Fibroblast of villous mesenchyme (primary cell): ENCODE measurements at places on chromosomes 7 and 10. TPM values are rescaled to one million over a fixed set of nuclear protein-coding genes. Genes with fewer than 3 reads are reported as not detected.

DNA sequence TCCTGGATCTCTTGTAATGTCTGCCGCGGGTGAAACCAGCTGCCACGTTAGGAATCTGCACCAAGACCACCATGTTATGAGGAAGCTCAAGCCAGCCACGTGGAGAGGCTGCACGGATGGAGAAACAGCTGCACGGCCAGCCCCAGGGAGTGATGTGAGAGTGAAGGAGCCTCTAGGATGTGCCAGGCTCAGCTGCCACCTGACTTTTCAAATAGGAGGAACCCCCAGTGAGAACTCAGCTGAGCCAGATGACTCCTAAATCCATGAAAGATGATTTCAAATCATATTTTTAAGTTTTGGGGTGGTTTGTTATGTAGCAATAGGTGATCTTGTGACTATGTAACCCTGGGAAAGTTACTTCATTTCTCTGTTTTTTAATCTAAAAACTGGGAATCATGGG lies 71.7 kb downstream of the PRKAG2 start:
- DNase-seq = no peak

- no peak for DNase-seq
Observed at GRCh38 chr10:2974083-2974482, 93.3 kb upstream of the PFKP start.

GRCh38 chr10:21985541-21985940 lies 18.0 kb downstream of the DNAJC1 start:
- DNase-seq = peak; percentile 24

DNA sequence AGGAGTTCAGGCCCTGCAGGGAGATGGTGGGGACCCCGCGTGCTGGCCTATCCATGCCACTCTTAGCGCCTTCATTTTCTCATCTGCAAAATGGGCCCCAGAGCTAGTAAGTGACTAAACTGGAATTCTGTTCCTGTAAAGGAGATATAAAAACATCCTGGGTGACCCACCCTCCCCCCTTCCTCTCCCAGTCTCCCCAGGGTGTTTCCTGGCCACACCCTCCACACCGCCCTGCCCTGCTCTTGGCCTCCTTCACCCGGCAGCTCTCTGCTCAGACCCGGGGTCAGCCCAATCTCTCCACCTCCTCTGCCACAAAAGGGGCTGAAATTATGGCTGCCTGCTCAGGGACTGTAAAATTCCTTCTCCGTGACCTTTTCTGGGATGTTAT lies 70.7 kb downstream of the C10orf105 start:
- no peak for DNase-seq

AGR2 gene
- not detected in 2 replicates for total RNA-seq

ACTR3C gene
- total RNA-seq = 7.4 and 13.4 TPM in 2 replicates

DNA sequence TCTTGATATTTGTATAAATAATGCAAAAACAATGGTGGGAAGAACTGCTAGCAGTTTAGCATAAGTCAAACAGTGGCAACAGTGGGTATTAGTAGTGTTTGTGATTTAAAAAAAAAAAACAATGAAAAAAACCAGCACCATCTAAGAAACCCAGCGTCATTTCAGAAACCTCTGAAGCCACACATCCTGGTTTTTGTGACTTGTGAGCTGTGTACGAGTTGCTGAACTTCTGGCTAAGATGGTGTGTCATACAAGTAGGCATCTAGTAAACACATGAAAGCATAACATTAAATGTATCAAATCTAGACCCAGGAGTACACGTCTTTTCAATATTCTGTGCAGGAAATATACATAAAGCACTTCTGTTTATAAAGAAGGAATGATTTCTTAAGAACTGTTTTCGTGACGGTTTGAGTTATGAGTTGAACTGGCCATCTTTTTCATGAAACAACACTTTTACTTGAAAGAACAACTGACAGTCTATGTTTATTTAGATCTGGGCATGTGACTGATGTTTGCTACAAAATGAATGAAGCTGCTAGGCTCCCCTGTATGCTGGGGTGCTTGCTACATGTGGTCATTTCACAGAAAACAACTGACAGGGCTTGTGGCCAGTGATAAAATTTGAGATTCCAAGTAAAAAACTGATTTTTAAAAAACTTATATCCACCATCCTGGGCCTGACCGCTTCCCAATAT lies 143.5 kb downstream of the PIP4K2A start:
- DNase-seq = no peak

GRCh38 chr7:12612622-12613021 lies 42.1 kb downstream of the SCIN start:
- no peak for DNase-seq

GRCh38 chr10:88896372-88896993 lies 16.4 kb downstream of the STAMBPL1 start:
- no peak for DNase-seq

DNA sequence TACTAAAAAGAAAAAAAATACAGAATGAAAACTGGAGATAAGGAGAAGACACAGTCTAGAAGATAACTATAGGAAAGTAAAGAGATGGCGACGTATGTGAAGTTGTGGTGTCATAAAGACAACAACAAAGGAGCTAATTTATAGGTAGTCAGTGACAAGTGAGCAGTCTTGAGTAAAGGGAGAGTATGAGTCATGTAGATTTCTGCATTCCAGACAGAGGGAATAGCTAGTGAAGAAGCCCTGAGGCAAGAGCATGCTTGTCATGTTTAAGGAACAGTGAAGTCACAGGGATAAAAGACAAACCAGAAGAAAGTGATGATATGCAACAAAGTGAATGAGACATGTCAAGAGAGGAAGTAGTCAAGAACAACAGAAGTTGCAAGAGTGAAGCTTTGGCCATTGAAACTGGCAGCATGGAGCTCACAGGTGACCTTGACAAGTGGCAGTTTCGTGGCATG lies 2.3 kb upstream of the MIOS start:
- DNase-seq = peak; percentile 81

DNA sequence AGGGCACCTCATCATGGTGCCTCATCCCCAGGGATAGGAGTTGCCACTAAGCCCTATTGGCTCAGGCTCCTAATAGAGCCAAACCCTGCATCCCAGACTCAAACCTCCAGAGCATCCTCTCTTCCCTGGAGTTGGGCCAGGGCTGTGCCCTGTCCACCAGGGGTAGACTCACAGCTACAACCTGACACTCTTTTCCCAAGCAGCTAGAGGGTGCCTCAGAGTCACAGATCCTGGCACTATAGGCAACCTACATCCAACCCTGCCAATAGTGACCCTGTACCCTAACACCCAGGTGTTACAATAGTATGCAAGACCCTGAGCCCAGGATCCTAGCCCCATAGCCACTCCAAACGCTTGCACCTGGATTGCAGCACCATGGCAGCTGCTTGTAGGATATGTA lies 64.0 kb upstream of the PLA2G12B start:
- DNase-seq = no peak

- peak; percentile 95 for DNase-seq
Observed at GRCh38 chr10:63491588-63492316, 26.0 kb upstream of the JMJD1C start.

PDSS1 gene
- total RNA-seq = 4.2 and 6.0 TPM in 2 replicates

DNA sequence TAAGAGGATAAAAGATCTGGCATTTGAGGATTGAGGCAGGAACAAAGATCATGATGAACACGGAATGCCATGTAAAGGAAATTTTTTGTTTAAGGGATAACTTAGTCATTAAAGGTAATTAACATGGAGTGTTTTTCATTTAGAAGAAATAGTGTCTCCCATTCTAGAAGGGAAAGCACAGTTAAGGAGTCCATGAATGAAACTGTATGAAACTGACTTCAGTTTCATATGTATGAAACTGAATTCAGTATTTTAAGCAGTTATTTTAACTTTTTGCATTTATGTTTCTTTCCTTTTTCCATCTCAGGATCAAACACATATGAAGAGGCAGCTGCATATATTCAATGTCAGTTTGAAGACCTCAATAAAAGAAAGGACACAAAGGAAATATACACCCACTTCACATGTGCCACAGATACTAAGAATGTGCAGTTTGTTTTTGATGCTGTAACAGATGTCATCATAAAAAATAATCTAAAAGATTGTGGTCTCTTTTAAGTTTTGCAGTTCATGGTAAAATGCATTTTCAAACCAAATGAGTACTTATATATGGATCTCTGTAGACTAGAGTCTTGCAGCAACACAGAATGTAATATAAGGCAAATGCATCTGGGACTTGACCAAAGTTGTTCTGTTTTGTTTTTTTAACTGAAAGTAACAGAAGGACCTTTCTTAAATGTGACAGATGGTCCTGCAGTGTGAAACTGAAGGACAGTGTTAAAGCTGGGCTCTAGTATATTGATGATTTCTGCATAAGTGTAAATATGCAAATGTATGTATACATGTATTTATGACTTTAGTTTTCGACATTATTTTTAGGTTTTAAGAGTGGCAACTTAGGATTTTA lies 82.6 kb downstream of the GNAI1 start:
- DNase-seq = no peak

- peak; percentile 21 for DNase-seq
Observed at GRCh38 chr7:5064391-5065106, 18.9 kb downstream of the RBAK start.

DNA sequence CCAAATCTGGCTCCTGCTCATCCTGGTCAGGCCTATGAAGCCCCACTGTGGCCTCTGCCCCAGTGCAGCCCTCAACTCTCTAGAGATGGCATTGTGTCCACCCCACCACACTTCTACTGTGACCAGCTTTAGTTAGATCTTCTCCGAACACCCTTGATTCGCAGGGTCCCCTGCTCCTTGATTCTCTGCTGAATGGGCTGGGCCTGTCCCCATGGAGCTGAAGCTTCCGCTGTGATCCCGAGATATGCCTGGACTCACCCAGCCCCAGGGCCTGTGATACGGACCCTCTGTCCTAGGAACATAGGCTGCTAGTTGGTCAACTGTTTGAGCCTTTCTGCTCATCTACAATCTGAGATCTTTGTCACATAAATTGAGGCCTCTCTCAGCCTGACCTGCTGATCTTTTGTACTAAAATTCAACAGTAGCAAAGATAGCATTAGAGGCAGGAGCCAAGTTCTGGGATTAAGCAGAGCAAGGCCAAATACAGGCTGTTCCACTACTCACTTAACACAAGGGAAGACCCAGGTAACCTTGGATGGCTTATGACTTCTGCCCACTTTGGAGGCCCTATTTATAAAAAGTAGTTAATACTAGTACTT lies 6.5 kb upstream of the PPIF start:
- no peak for DNase-seq

- DNase-seq = peak; percentile 61
Observed at GRCh38 chr7:149422162-149422913, 38.5 kb downstream of the ZNF777 start.
